ENCODE measurements at places on chromosomes 2 and 18.
A peak's percentile ranks its signal among the peaks of the same experiment; 100 is the strongest.

DNA sequence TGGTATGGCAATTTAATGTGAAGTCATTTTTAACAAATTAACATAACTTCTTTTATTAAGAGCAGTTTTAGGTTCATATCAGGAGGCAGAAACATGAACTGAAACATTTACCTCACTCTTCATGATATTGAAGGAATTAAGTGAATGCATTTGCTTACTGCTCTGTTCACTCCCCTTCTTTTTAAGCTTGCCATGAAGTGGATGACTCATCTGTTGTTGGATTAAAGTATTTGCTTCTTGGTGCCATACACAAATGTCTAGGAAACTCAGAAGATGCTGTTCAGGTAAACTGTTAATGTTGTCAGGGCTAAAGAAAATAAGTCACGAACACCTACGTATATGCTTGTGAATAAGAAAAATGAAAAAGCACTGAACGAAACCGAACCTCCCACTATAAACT is 10.2 kb upstream of the CABYR start:
- no peak for DNase-seq

- no peak for DNase-seq
These were observed 494.1 kb upstream of the MEIS1 start for GRCh38 chr2:65940856-65941255.

DNA sequence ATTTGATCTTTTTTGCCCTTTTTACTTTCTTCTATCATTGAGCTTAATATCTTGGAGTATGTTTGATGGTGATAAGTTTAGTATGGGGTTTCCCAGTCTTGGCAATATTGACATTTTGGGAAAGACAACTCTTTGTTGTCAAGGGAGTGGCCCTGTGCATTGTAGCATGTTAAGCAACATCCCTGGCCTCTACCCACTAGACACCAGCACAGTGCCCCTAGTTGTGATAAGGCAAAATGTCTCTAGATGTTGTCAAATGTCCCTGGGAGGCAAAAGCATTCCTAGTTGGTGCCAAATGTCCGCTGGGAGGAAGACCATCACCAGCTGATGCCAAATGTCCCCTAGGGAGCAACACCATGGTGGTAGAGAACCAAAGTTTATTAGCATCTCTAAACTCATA is 28.2 kb downstream of the GULP1 start:
- DNase-seq, result no peak

DNA sequence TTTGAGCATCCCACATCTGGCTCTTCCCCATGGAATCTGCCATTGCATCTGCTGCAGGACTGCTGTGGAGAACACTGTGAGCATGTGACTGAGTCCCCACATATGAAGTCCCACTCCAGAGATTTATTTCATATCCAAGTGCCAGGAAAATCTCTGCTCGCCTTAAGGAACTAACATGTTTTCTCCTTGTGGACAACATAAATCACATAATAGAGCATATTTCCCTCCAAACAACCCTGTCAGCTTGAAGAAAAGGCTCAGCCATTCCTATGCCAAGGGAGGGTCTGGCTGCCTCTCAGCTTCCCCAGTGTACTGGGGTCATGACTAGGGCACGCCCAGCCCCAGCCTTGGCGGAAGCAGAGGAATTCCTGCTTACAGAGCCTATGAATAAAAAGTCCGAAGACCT is 193.7 kb downstream of the DNER start:
- no peak for DNase-seq

DNA sequence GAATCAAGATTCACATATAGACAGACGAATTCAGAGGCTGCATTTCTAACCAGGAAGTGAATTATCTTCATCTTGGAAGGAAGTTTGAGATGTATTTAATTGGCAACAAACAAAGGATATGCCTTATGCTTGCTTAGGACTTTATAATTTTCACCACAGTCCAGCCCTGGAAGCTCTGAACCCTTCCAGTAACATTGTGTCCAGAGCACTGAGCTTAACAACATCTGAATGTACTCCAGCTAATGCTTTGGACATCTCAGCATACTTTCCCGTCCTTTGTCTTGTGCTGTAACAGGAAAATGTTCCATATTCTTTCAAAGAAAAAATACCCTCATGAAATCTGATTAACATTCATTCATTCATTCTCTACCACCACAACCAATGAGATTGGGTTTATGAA is 136.3 kb upstream of the SPATS2L start:
- no peak for DNase-seq

GRCh38 chr2:169771612-169772011 is 27.1 kb upstream of the SSB start:
- no peak for DNase-seq

GRCh38 chr2:85111819-85112281 is 21.3 kb upstream of the TCF7L1 start:
- no peak for DNase-seq

GRCh38 chr2:225434014-225434413 is 34.5 kb downstream of the NYAP2 start:
- DNase-seq, result no peak

DNA sequence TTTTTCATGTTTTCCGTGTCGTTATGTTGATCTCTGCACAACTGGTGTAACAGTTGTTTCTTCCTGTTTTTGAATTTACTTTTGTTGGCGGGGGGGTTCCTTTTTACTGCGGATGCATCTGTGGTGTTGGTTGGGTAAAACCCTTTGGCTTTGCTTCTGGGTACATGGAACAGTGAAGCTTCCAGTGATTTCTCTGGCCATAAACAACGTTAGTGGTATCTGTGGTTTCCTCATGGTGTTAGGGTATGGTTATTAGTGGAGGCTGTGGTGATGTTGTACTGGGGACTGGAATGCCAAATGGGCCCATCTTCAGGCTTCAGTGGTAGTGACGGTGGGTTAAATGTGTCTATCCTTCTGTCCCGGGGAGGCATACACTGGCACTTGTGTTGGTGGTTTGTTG is 285.4 kb upstream of the ZNF804A start:
- DNase-seq, result no peak

DNA sequence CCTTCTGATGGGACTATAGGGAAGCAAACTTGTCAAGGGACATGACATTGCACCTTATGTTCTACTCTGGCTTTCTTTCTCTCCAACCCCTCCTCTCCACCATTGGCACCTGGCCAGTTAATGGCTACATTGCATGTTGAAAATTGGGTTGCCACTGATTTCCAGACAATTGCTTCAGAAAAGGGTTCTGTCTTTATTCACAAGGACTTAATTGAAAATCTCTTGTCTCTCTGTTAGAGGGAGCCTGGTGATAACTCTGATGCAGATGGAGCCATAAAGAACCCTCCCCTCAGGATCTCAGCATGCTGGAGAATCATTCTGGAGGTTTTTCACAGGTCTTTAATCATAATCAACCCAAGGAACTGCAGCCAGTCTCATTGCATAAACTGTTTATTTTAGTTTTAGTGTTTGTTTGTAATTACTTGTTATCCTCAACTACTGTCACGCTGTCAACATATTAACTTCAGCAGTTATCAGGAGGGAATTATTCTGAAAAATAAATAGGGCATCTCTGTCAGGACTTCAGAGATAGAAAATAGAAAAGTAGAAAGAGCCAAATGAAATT is 316.8 kb downstream of the RIT2 start:
- no peak for DNase-seq

- DNase-seq, result no peak
These were observed 11.0 kb downstream of the IL18R1 start for GRCh38 chr2:102366406-102367112.

- DNase-seq, result no peak
These were observed 126.8 kb downstream of the ZNF521 start for GRCh38 chr18:25225151-25225550.

GRCh38 chr18:79692886-79693285 is 13.3 kb downstream of the CTDP1 start:
- DNase-seq, result no peak

DNA sequence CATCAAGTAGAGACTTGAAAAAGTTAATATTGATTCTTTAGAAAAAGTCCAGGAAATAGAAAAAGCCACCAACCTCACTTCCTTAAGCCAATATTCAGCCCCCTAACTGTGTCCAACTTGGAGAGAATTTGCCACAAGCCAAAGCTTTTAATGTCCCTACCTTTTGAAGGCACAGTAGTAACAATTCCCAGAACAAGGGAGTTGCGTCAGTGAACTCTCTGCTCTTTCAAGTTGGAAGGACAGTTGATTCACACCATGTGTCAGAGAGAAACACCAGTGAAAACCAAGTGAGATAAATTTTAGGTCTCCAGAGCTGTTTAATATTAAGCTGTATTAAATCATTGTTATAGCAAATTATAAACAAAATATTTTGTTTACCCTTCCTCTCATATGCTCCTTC is 66.1 kb downstream of the EXOC6B start:
- DNase-seq, result no peak

GRCh38 chr2:63882395-63883105 is 40.9 kb downstream of the UGP2 start:
- no peak for DNase-seq

GRCh38 chr2:178220814-178221213 is 26.5 kb downstream of the OSBPL6 start:
- DNase-seq, result no peak

DNA sequence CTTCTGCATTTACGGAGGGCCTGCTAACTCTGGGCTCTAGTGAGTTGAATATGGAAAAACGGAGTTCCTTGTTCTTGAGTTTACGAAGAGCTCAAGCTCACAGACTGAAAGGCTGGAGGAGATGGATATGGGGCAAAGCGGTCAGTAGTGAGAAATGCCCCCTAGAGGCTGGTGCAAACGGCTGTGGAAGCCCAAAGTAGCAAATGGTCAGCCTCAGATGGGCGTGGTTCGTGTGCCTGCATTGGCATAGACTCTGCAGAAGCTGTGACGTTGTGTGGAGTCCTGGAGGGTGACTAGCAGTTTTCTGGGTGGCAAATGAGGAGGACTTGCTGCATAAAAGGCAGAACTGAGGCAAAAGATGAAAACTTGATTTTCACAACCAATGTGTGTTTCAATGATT is 93.6 kb upstream of the TWIST2 start:
- DNase-seq, result no peak

- DNase-seq, result no peak
These were observed 6.5 kb upstream of the IL1R2 start for GRCh38 chr2:101985101-101985792.

GRCh38 chr2:231222318-231223000 is 24.0 kb downstream of the ARMC9 start:
- no peak for DNase-seq

DNA sequence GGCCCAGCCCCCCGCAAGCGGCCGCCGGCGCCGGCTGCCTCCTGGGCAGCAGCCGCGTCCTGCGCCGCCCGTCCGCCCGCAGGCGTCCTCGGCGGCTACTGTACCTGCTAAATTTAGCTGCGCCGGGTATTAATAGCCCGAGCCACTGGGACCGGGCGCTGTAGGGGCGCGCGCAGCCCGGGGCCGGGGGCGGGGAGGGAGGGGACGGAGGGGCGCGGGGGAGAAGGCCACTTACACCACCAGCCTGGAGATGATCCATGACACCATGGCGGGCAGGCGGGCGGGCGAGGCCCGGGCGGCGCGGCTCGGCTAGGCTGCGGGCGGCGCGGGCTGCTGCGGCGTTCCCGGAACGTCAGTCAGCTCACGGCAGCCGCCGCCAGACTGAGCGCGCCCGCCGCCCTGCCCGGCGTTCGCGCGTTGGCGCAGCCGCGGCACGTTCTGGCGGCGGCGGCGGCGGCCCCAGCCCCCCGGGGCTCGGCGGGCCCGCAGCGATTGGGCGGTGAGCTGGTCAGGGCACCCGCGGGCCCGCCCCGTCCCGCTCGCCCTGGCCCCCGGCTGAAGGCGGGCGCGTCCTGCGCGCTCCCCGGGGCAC is at the start of gene REEP1:
Gene REEP1 (minus strand): TSS at position 383 of the 592 bp plus-strand sequence. CDS start 116 bp downstream, at position 267.
- no peak for DNase-seq

DNA sequence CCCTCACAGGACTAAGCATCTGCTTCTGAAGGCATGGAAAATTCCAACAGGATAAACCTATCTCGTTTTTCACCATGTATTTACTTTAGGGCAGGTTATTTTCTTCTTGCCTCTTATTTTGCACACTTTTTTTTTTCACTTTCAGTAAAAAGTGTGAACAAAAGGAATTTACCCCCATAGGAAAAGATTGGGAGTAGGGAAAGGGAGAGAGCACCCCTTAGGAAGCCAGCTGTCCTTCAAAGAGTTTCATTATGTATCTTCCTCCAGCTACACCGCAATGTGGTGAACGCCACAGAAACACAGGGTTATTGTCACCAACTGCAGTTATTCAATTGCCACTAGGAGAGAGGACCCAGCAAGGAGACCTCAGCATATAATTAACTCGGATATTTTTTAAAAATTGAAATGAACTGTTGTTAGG is 286.2 kb upstream of the VRK2 start:
- peak; percentile 23 for DNase-seq

DNA sequence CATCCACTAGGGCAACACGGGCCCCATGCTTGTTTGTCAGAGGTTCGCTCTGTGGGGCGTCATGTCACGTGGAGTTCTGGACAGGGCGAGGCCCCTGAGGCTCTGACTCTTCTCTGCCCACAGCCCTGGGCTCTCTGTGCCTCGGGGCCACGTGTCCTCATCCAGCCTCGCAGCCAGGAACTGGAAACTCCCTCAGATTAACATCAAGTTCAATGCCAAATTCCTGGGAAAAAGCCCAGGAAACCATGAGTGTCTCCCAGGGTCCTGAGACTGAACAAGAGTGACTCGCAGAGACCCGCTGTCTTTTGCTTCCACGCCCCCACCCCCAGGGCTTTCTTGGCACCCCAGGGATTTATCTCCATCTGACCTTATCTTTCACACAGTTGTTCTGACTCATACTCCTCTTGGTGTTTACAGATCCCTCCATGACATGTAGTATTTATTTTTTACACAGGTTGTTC is 174.0 kb upstream of the PIEZO2 start:
- no peak for DNase-seq

- DNase-seq, result no peak
These were observed 79.9 kb downstream of the SH3RF3 start for GRCh38 chr2:109208951-109209335.

- no peak for DNase-seq
These were observed 11.4 kb downstream of the PPIL3 start for GRCh38 chr2:200877443-200877842.

GRCh38 chr18:24649571-24649970 is 189.1 kb downstream of the HRH4 start:
- no peak for DNase-seq

DNA sequence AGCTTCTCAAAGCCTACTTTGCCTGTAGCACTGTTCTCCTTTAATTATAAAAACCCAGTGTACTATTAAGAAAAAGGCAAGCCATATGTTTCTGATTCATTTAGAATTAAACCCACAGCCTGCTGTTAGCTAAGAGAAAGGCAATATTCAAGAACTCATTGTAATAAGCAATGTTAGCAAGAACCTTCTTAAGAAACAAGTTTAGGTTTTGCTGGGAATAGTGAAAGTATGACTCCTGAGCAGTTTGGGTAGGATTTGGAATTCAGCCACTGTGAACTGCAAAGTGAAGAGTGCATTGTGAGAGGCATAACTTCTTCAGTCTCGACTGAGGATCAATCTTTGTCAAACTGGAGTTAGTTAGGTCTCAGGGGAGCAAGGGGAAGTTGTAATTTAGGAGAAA is 206.5 kb upstream of the NT5C1B start:
- DNase-seq, result no peak
